Chondrocyte (in vitro differentiated cells): ENCODE measurements at places on chromosomes 2 and 18.

DNA sequence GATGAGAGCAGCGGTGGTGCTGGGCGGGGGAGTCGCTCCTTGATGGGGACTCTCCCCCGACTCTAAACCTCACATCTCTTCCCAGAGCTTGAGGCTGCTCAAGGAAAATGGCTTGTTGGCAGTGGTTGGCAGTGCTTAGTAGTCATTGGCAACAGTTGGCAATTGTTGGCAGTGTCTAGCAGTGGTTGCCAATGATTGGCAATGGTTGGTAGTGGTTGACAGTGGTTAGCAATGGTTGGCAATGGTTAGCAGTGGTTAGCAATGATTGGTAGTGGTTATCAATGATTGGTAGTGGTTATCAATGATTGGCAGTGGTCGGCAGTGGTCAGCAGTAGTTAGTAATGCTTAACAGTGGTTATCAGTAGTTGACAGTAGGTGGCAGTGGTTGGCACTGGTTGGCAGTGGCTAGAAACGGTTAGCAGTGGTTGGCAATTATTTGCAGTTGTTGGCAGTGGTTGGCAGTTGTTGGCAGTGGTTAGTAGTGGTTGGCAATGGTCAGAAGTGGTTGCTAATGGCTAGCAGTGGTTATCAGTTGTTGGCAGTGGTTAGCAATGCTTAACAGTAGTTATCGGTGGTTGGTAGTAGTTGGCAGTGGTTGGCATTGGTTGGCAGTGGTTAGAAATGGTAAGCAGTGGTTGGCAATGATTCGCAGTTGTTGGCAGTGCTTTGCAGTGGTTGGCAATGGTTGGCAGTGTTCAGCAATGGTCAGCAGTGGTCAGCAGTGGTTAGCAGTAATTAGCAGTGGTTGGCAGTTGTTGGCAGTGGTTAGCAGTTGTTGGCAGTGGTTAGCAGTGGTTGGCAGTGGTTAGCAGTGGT, 85.4 kb upstream of the OTOS start:
- peaks cover 3% of the 10 kb centered on the region for H3K27me3 ChIP-seq
- H3K27ac ChIP-seq = no peak overlapping the region

- peaks cover 57% of the 10 kb centered on the region for H3K4me1 ChIP-seq
- no peak overlapping the region for H3K4me3 ChIP-seq
- H3K27me3 ChIP-seq = no peaks in the 10 kb centered on the region
Observed at GRCh38 chr2:224944707-224945547, 97.3 kb downstream of the DOCK10 start.

- peaks cover 12% of the 10 kb centered on the region for H3K4me1 ChIP-seq
- peaks cover 1% of the 10 kb centered on the region for H3K36me3 ChIP-seq
- H3K27ac ChIP-seq = no peak overlapping the region
- no peaks in the 10 kb centered on the region for H3K27me3 ChIP-seq
Observed at GRCh38 chr2:149826471-149827125, 239.0 kb upstream of the MMADHC start.

DNA sequence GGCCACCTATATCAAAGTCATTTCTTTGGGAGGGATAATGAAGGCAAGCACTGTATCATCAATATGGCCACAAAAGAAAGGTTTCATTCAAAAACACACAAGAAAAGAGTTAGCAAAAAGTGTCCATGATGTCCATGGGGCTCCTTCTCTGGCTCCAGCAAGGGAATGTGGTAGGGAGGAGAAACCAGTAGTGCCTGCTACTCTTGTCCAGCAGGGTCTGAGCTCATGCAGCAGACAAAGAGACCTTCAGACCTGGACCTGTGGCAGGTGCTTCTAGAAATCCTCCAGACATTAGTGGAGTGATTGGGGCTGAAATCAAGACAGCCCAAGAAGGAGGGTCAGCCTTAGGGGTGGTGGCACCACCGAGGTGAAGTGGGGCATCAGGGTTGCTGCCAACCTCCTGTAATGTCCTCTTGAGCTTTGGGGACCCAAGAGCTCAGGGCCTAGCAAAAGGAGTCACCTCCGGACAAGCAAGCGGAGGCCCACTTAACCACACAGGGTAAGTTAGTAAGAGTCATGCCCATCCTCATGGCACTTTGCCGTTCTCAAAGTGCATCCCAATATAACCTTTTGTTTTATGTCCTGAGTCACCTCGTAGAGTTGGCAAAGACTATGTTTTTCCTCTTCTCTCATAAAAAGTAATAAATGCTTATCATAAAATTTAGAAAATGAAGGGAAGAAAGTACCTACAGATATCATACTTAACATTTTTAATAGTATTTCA, 112.6 kb upstream of the YPEL5 start:
- H3K4me1 ChIP-seq = no peaks in the 10 kb centered on the region
- H3K4me3 ChIP-seq = no peak overlapping the region
- peaks cover 23% of the 10 kb centered on the region for H3K27me3 ChIP-seq
- H3K27ac ChIP-seq = no peak overlapping the region
- H3K36me3 ChIP-seq = no peaks in the 10 kb centered on the region

DNA sequence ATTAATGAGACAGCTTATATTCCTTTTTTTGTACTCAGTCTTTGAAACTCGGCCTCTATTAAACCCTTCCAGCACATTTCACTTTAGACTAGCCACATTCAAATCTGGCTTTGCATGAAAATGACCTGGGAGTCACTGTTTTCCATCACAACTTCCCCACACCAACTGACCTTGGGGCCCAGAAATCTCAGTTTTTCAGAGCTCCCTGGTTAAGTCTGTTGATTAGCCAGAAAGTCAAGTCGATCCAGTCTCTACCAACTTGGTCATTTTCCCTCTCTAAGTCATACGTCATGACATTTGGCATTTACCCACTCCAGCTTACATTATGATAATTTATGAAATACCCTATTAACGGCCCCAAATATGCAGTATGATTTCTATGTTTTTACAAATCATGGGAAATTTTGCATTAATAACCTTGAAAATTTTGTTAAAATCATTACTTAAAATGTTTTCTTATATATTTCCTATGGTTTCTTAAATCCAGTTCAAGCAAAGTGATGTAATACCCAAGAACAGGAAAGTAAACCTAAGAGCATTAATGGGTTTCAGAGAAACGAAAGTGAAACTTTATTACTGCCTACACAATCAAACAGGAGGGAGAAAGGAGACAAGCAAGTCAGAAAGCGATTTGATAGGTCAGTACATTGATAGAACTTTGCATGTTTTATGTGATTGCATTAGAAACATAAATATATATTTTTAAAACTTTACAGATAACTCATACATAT, 77.1 kb downstream of the SPATS2L start:
- peak overlapping the region; percentile 46 for H3K4me3 ChIP-seq
- no peaks in the 10 kb centered on the region for H3K27me3 ChIP-seq
- peaks cover 6% of the 10 kb centered on the region for H3K36me3 ChIP-seq
- peak overlapping the region; percentile 84 for H3K27ac ChIP-seq

GRCh38 chr2:142825861-142826260, 51.6 kb upstream of the KYNU start:
- no peaks in the 10 kb centered on the region for H3K27me3 ChIP-seq
- no peak for DNase-seq
- H3K4me1 ChIP-seq = peaks cover 29% of the 10 kb centered on the region
- H3K4me3 ChIP-seq = no peak overlapping the region
- no peaks in the 10 kb centered on the region for H3K36me3 ChIP-seq

DNA sequence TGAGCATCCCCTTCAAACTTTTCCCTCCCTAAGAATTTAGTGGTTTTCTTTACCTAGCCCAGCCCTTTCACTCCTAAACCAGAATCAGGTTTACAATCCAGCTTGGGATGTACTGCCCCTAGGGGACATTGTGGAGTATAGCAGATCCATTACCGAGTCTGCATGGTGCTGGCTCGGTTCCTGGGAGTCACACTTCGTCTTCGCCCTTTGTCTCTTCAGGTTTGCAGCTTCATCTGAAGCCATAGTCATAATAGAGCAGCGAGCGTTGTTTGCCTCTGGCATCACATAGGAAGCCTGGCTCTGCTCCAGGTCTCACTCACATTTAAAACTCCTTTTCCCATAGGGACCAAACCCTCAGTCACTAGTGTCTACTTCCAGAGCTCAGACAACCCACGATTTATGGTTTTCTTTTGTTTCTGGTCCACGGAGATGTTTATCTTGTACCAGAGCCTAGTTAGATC, 16.8 kb upstream of the LYPD6 start:
- no peaks in the 10 kb centered on the region for H3K27me3 ChIP-seq
- H3K4me3 ChIP-seq = no peak overlapping the region
- DNase-seq = no peak
- no peak overlapping the region for H3K27ac ChIP-seq
- peaks cover 10% of the 10 kb centered on the region for H3K4me1 ChIP-seq
